M059J (cell line): ENCODE measurements at places on chromosomes 1 and 21. TPM values are rescaled to one million over a fixed set of nuclear protein-coding genes. Genes with fewer than 3 reads are reported as not detected.

GRCh38 chr21:16418226-16418625 lies 688.4 kb downstream of the USP25 start:
- peak; percentile 60 for DNase-seq

DNA sequence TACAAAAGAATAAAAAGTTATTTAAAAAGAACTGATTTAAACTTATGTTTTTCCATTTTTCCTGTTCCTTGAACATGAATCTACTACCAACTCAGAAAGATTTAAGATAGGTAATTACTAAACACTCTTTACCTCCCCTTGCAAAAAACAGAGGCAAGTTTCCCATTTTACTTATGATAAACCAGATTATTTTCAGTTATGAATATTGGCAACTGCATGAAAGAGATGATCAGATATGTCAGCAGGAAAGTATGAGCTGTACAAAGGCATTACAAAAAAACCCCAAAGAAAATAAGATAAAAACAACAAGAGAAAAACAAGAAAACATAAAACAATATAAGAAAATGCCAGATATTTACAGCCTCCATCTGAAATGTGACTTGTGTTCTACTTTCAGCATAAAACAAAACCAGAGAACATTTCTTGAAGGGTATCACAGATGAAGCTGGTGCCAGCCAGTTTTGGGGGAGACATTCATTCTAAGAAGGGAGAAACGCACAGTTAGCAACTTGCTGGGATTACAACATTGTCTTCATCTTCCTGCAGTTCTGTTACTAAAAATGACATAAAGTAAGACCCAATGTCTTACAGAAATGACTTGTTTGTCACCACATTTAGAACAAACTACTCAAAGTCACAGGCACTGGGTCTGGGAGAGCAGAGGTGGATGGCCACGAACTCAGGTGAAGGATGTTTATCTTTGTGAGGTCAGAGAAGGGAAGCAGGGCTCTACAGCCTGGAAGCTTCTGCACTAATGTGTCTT lies 19.1 kb downstream of the ZC3H12A start:
- DNase-seq = no peak

- peak; percentile 18 for DNase-seq
These were observed 4.5 kb downstream of the PATJ start for GRCh38 chr1:61746813-61747212.

GRCh38 chr1:206491616-206492015 lies 15.7 kb upstream of the RASSF5 start:
- DNase-seq = no peak

- DNase-seq = no peak
These were observed 2.2 kb upstream of the DDOST start for GRCh38 chr1:20663365-20663764.

DNA sequence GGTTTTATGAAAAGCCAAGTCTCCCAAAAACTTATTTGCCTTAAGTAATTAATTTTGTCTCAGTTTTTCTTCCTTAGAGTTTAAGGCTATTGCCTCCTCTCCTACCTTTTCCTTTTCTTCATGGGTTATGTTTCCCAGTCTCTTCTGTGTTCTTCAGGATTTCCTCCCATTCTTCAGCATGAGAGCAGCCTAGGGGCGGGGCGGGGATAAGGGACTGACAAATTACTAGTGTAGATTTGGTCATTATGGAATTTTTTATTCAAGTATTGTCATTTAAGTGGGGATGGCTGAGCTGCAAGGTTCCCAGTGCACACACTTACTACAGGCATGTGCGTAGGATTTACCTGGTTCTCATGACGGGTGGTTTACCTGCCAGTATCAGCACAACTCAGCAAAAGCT lies 35.2 kb upstream of the PIGV start:
- DNase-seq = no peak

DNA sequence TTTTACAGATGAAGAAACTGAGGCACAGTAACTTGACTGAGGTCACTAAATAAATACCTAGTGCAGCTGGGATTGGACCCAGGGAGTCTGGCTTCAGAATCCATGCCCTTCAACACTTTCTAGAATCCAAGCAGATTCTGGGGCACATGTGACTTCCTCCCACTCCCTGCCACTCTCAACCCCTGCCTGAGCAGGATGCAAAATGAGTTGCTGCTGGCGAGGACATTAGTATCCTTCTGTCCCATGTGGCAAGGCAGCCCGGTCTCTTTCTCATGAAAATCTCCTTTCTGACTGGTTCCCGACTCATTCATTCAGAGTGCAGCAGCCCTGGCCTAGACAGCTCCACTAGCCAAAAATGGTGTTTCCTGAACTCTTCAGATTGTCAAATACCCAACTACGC lies 28.4 kb downstream of the TNNT2 start:
- DNase-seq = no peak

- DNase-seq = peak; percentile 53
These were observed 10.8 kb downstream of the NGF start for GRCh38 chr1:115327270-115327669.

DNA sequence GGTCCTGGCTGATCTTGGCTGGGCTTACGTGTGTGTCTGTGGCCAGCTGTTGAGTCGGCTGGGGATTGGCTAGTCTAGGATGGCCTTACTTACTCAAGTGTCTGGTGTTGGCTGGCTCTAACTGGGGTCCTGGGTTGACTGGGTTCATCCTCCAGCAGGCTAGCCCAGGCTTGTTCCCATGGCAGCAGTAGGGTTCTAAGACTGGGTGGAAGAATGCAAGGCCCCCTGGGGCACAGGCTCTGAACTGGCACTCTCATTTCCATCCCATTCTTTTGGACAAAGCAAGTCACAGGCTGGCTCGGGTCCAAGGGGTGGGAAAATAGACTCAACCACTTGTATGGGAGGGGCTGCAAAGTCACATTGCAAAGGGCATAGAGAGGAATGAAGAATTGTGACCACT lies 7.9 kb upstream of the OPRD1 start:
- DNase-seq = no peak

GRCh38 chr1:114097109-114097508 lies 56.6 kb downstream of the SYT6 start:
- no peak for DNase-seq

DNA sequence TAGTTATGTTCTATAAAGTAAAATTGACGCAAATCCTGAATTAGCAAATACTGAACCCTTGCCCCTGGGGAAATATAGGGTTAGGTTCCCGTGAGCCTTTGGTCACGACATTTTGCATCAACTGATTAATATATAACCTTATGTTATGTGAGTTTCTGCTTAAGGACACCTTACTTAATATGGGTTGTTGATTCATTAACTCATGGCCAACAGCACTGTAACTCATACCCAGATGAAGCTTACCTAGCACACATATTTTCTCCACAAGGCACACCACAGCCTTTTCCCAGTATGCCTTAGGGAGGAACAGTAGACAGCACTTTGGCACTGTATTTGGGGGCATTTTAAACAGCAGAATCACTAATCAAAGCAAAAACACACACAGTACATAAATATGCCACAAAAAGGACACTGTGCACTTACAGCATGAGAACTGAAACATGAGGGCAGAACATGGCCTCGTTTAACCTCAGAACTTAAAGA lies 15.1 kb downstream of the INAVA start:
- no peak for DNase-seq

DNA sequence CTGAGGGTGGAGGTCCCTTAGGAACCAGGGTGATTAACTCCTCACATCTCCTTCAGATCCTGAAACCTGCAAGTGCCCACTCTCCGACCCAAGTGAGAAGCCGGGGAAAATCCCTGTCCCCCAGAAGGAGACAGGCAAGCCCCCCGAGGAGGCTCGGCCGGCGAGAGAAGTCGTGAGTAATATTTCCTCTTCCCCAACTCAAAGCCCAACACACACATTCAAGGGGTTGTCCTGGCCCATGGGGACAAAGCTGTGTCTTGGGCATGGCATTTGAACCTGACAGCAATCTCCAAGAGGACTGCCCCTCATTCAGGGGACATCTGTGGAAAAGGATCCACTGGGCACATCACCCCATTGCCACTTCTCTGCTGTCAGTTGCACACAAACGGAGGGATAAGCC lies 23.6 kb downstream of the VASH2 start:
- DNase-seq = no peak

DNA sequence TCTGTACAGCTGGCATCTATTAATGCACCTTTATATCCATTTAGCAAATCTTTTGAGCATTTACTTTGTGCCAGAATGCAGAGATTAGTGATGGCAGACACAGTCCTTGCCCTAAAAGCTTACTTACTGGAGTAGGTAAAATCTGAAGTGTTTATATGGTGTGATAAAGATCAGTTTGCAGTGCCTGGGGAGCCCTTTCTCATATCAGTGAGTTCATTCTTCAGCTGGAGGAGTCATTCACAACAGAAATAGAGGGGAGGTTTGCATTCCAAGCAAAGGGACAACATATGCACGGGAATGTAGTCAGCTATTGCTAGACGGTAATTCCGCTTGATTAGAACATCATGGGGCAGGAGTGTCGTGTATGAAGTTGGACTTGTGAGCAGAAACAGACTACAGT lies 8.4 kb downstream of the SLC35F3 start:
- DNase-seq = peak; percentile 61

DNA sequence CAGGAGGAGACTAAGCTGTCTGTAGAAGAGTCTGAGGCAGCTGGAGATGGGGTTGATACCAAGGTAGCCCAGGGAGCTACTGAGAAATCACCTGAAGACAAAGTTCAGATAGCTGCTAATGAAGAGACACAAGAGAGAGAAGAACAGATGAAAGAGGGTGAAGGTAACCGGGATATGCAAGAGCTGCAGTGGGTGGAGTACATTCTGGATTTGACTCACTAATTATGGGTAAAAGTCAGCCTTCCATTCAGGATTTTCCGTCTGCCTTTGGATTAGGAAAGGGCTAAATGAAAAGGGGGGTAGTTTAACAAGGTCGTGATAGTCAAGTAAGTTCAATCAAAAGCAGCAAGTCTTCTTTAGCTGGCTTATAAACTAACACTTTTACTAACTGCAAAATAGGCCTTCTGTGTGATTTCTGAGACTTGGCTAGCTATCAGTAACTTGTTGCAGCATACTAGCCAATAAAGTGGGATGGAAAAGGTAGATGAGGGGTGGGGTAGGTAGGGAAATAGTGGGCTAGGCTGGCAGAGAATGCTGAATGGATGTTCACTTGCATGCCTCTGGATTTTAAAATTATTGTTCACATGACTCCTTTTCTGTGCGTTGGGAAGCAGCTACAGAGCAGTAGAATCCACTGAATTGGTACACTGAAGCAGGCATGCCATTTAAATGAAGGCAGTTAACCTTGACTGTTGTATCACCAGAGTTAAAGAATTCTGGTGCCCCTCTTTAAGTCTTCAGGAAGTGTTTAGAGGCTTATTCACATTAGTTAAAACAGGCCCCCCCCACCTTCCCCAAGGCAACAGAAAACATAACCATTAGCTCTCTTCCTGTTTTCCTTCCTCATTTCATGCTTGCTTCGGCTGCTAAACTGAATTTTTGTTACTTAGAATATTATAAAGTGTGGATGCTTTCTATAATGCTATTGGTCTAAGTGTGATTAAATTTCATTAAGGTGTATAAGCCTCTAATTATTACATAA lies 15.4 kb downstream of the CCDC17 start:
- DNase-seq = no peak

Gene KCNA3
- not detected in 2 replicates for total RNA-seq

Gene FCAMR
- not detected in 2 replicates for total RNA-seq

Gene CTSS
- 26.7 and 69.1 TPM in 2 replicates for total RNA-seq

Gene CELA3A
- total RNA-seq = not detected in 2 replicates

Gene SMIM1
- not detected in 2 replicates for total RNA-seq

Gene KRTAP15-1
- total RNA-seq = not detected in 2 replicates
